ENCODE measurements at places on chromosomes 3 and 15.
A peak's percentile ranks its signal among the peaks of the same experiment; 100 is the strongest.

DNA sequence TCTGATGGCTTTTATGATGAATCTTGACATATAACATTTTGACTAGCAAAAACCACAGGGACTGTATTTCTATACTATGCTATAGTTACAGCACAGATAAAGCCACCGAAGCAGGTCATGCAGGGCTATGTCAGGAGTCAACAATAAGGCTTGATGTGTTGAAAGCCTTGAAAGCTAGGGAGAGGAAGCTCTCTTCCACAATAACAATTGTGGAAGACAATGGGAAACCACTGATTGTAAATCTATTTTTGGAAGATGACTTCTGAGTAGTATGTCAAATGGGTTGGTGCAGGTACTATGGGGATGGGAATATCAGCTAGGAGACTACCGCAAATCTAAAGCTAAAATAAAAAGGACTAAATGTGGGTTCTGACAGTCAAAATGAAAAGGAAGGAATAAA, 4.0 kb upstream of the AQR start:
- no peak for DNase-seq

GRCh38 chr3:136939489-136939888, 18.3 kb upstream of the IL20RB start:
- no peak for DNase-seq

GRCh38 chr3:39113291-39113690, 5.8 kb downstream of the TTC21A start:
- no peak for DNase-seq

DNA sequence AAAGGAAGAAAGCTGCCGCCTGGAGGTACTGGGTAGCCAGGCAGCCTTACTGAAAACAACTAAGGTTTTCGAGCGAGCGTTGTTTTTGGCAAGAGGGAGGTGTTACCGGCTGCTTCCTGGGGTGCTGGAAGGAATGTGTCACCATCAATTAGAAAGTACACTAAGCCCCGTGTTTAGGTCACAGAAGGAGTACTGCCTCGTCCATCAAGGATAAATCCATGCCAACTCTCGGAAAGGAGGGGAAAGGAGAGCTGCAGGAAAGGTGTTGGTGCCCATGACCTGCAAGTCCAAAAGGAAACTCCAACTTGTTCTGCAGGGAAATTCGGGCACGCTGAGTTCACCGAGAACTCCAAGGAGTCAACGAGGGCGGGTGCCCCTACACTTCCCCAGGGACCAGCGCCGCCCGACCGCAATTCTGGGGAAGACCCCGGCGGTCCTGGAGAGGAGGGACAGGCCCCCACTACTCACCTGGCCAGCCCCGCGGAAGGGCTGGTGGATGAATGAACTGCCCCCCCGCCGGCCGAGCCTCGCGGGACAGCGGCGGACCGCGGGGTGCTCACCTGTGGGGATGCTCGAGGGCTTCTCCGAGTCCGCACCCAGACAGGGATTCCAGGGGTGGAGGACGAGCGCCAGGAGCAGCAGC, 542 bp downstream of the PLOD2 start:
- peak; percentile 78 for DNase-seq

DNA sequence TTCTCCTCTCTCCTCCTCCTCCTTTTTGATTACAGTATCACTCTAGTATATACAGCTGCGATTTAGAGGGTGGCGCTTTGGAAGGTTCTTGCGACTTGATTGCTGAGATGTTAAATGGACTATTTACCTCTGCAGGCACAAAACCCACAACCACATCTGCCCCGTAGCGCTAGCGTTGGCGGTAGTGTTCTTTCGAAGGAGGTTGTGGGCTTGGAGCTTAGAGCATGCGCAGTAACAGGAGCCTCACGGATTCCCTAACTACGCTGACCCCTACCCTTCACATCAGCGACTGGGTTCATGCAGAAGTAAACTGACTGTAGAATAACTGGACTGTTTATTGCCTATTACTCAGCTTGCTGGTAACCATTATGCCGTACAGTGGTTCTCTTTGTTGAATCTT, 58.0 kb downstream of the CGGBP1 start:
- no peak for DNase-seq

DNA sequence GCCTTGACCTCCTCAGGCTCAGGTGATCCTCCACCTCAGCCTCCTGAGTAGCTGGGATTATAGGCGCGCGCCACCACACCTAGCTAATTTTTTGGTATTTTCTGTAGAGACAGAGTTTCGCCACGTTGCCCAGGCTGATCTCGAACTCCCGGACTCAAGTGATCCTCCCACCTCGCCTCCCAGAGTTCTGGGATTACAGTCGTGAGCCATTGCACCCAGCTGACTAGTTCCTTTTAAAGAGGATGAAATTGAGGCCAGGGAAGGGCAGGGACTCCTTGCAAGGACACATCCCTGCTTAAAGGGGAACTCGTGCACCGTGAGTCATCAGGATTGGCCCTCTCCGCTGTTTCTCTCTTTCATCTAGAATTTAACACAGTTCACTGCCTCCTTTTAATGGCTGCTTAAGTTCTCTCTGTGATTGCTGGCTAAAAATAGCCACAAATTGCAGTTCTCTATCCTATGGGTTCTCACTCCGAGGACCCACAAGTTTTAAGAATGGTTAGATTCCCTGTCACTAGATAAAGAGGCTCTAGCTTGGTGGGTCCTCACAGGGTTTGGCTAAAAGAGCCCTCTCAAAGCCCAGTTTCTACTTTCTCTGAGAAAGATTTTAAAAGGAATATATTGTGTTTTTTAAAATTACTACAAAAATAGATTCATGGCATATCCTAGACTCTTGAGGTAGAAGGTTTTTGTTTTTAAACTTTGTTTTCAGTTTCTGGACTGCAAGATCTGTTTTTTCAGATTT, 1.4 kb downstream of the CRTAP start:
- DNase-seq: no peak

- no peak for DNase-seq
Observed at GRCh38 chr3:120642368-120642948, 39.6 kb downstream of the HGD start.

- DNase-seq: no peak
Observed at GRCh38 chr3:177807150-177807875, 610.0 kb upstream of the TBL1XR1 start.

- DNase-seq: no peak
Observed at GRCh38 chr3:141448606-141449220, 38.1 kb upstream of the RASA2 start.

- peak; percentile 78 for DNase-seq
Observed at GRCh38 chr3:127566833-127567232, 23.7 kb downstream of the TPRA1 start.

DNA sequence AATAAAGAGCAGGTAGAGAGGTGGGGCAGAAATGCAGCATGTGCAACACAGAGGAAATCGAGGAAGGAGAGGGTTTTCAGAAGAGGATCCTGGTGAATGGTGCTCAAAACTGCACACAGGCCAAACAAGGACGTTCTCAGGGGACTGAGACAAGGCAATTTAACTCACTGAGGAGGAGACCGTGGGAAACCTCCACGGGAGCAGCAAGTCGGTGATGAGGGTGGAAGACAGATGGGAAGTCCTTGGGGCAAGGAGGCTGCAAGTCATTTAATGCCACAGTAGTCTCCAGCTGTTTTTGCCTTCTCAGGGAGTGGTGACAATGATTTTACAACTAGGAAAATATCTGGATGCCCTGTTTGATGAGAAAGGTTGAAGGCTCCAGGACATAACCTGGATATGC, 11.5 kb upstream of the PDIA5 start:
- DNase-seq: no peak

GRCh38 chr15:50059203-50059772, 59.7 kb downstream of the ATP8B4 start:
- no peak for DNase-seq

DNA sequence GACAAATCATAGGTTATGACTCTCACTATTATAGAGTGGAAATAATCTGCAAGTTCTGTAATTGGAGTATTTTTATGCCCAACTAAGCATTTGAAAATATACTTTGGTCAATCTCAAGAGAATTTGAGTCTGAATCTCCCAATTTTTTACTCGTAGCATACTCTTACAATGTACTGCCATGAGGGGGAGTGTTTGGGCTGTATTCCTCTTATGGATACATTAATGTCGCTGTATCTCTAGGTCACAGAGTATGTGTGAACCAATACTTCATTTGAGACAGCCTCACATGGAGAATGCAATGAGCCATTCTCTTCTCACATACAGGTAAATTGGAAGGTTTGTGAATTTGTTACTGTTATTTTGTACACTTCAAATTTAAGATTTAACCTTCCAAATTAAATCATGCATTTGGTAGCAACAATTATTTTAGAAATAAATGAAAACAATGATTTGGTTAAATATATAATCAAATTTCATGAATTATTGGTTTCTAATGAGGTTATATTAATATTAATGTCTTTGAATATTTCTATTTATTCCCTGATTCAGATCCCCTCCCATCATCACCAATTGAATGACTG, 5.5 kb upstream of the CD200 start:
- peak; percentile 40 for DNase-seq

GRCh38 chr3:12638105-12638504, 25.8 kb downstream of the RAF1 start:
- no peak for DNase-seq

- DNase-seq: no peak
Observed at GRCh38 chr15:85623315-85624049, 171.2 kb downstream of the KLHL25 start.

Measured in NCI-H2107 (cell line).